Left forelimb (tissue), 1 donor: ENCODE measurements at places on chromosomes 4 and X.

DNA sequence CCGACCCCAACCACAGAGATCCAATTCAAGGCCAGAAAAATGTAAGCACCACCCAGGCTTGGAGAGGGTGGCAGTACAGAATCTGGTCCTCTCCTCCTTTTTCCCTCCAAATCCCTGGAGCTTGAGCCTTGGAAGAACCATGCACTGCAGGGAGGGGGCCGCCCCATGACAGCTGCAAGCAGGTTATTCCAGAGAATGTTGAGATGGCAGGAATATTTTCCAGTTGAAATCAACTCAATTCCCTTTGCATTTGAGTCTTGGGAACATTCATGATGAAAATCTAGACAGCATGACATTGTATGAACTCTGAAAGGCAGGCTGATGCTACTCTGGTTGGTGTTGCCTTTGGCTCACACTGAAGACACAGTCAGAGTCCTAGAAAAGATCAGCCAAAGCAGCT is 386.6 kb upstream of the FGF16 start:
- no peak for DNase-seq

DNA sequence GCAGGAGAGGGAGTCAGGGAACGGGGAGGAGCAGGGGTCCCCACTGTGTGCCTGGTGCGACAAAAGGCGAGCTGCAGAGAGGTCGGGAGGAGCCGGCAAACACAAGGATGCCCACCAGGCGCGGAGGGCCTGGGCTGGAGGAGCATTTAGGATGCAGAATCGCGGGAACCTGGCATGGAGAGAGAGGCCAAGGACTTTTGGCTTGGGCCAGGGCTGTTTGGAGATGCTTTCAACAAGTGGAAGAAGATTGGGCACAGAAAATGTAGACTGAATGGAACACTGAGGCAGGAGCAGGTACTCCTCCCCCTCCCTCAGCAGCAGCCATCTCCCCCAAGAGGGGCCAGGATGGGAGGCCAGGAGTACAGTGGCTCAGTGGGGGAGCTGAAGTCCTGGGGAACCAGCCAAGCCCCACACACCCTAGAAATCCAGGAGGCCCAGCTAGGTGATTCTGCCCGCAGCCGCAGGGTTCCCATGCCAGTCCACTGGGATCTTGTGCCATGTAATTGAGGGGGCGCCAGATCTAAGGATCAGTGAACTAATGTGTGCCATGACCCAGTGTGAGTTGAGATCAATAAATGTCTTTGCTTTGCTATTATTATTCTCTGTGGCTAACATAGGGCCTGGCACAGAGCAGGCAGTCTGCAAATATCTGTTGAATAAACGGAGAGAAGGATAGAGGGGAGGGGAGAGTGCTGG is 1.1 kb upstream of the ABLIM2 start:
- no peak for DNase-seq

GRCh38 chrX:99901091-99901490 is 509.0 kb downstream of the PCDH19 start:
- DNase-seq, result no peak

GRCh38 chrX:43375136-43375535 is 281.0 kb upstream of the MAOA start:
- no peak for DNase-seq

GRCh38 chr4:136927172-136927571 is 605.1 kb downstream of the PCDH18 start:
- no peak for DNase-seq

DNA sequence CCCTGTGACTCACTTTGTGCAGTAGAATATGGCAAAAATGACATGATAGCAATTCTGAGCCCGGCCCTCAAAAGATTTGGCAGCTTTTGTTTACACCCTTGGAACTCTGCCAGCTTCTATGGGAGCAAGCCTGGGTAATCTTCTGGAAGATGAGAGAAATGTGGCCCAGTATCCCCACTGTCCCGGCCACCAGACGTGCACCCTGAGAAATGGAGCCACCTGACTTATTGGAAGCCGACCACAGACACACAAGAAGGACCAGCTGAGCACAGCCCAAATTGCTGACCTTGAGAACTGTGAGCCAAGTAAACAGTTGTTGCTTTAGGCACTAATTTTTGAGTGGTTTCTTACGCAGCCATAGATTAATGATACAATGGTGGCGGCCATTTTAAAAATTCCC is 197.0 kb downstream of the STIM2 start:
- no peak for DNase-seq

DNA sequence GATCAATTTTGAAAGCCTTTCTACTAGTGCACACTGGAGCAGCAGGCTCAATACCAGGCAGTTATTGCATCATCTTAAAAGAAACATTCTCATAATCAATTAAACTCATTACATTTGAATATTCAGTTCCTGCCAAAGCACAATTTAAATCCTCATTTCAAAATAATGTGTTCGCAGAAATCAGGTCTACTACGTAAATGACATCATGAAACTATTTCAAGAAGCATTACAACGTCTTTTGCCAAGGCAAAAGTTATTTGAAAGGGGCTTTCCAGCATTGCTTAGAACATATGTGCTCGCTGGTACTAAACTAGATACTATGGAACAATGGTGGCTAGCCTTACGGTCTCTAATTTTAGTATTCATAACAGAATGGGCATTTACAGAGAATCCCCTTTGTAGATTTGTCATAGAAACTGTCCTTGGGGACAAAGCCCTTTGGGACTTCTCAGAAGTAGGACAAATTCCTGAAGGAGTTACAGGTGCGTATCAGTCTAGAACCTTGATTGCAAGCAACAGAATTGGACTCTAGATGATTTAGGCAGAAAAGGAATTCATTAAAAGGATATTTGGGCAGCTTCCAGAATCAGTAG is 27.6 kb upstream of the HUWE1 start:
- DNase-seq, result no peak

- no peak for DNase-seq
These were observed 116.4 kb downstream of the LARP7 start for GRCh38 chr4:112753333-112753732.

DNA sequence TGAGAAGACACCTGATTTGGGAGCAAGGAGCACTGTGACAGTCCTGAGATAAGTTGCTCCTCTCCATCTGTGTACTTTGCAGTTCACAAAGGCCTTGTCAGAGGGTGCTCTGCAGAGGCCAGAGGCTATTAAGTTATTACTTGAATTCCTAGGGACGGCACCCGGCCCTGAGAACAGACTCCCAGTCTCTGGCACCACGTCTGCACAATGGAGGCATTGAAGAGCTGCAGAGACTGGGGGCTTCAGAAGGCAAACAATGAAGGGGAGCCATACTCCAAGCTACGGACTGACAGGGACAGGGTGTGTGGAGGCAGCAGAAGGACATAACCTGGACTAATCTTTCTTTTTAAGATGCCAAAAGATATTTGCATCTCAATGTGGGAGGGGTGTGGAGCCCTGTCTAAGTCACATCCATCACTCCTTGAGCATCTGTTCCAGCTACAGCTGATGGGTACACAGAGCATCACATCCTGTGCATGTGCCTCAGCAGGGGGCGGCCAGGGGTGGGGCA is 11.5 kb downstream of the RASGEF1B start:
- no peak for DNase-seq

GRCh38 chrX:19347916-19348315 is 4.2 kb downstream of the PDHA1 start:
- DNase-seq, result no peak

- no peak for DNase-seq
These were observed 447.1 kb upstream of the AMOT start for GRCh38 chrX:113287761-113288160.

DNA sequence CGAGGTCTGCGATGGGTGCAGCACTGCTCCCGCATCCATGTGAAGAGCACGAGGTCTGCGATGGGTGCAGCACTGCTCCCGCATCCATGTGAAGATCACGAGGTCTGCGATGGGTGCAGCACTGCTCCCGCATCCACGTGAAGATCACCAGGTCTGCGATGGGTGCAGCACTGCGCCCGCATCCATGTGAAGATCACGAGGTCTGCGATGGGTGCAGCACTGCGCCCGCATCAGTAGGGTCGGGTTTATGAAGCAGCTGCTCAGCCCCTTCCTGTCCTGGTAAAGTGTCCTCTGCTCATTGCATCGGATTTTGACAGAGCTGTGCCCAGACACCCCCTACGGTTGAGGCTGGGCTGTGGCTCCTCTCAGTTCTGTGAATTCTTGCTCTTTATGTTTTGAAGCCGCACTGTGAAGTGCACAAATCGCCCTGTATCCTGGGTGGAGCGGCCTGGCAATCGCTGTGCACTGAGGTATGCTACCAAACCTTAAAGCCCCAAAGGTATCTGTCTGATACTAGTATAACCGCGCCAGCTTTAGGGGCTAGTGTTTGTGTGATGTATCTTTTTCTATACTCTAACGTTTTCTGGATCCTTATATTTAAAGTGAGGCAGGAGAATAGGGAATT is 98.7 kb downstream of the CPZ start:
- peak; percentile 38 for DNase-seq

GRCh38 chrX:46737462-46737861 is 21.5 kb downstream of the SLC9A7 start:
- DNase-seq, result no peak

GRCh38 chr4:20085156-20085555 is 166.5 kb upstream of the SLIT2 start:
- no peak for DNase-seq

DNA sequence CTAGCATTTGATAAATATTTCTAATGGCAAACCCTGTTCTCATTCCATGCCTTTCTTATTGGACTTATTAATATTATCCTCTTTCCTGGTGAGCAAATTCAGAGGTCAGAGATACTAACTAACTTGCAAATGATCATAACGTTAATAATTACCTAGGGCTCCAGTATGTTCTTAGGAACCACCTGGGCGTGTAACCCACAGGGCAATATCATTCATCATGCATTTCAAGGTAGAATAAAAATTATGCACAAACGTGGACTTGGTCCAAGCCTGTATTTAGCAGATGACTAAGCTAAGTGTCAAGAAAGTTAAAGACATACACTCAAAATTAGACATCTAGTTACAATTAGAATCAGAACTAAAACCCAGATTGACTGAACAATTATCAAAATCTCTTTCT is 850.1 kb downstream of the TRIML1 start:
- no peak for DNase-seq

GRCh38 chr4:139416073-139416673 is 37.7 kb upstream of the RAB33B start:
- no peak for DNase-seq

DNA sequence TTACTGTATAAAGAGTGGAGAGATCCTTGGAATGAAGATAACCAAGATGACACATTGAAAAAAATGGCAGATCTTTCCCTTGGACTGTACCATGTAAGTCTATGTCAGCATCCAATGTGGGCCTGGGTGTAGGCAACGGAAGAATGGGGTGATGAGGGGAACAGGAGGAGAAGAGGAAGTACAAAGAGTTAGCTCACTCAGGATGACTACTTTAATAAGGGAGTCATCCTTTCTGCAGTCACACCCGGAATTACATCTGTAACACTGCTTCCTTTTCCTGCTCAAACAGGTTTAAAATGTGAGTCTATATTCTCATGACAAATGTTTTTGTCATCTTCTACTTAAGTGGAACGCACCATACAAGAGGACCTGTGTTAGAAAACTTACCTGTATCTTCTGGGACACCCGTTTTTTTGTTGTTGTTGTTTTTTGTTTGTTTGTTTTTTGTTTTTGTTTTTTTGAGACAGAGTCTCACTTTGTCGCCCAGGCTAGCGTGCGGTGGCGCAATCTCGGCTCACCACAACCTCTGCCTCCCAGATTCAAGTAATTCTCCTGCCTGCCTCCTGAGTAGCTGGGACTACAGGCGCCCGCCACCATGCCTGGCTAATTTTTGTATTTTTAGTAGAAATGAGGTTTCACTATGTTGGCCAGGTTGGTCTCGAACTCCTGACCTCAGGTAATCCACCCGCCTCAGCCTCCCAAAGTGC is 18.0 kb downstream of the HPSE start:
- DNase-seq, result no peak

DNA sequence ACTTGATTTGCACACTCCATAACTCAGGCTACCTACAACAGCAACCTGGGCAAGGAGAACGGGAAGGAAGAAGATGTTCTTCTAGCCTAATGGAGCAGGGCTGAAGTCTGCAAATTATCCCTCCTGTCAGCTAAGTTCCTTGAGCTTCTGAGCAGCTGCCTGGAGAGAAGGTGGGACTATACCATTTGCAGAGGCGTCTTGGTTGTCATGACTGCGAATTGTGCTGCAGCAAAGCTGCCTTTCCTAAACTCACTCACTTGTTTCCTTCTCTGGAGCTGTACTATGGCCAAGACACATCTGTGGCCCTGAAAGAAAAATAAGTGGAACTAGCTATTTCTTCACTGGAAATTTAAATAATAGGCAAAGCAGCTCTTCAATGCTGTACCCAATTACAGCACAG is 682.4 kb upstream of the GRIA3 start:
- DNase-seq, result no peak

GRCh38 chrX:10892621-10893225 is 218.4 kb upstream of the HCCS start:
- DNase-seq, result no peak

DNA sequence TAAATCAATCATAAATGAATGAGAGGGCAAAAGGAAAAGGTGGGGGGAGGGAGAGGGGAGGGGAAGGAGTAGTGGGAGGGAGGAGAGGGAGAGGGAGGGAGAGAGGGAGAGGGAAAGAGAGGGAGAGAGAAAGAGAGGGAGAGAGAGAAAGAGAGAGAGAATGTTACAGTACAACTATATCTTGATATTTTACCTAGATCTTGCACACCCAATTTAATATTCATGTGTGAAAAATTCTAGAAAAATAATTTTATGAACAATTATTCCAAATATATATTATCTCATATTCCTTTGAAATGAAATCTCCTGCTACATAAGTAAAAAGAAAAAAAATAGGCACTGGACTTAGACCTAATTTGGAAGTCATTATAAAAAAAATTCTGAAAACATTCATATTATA is 120.0 kb downstream of the SCLT1 start:
- DNase-seq, result no peak

DNA sequence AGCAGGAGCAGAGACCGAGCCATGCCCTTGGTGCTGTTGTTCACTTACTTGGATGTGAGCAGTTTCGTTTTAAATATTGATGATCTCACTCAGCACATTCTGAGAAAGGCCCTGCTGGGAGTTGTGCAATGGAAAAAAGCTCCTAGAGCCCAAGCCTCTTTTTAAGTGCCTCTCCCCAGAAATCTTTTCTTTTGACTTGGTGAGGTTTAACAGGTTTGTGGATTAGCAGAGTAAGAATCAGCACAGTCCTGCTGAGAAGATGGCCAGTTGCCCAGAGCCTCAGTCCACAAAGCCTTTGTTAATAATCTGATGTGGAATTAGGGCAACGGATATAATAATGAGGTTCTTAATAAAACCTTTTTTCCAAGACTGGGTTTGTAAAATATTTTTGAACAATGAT is 157.5 kb upstream of the ATP6AP2 start:
- no peak for DNase-seq

GRCh38 chr4:94574616-94575015 is 122.9 kb downstream of the PDLIM5 start:
- no peak for DNase-seq

DNA sequence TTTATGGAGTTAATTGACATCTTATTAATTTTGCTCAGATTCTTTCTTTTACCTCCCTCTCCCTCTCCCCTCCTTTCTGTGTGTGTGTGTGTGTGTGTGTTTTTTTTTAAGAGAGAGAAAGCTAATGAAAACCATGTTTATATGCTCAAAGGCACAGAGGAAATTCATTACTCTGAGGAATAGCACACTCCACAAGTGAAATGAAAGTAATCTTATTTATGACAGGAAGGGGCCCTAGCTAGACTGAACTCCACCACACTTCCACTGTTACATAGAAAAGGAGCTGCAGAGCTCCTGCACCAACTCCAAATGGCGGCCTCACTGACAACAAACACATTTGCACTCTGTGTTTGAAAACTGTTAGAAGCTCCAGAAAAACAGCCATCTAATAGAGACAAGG is 150.6 kb downstream of the RASL11B start:
- no peak for DNase-seq

GRCh38 chr4:53583513-53583912 is 7.8 kb downstream of the LNX1 start:
- DNase-seq, result no peak

- DNase-seq, result no peak
These were observed 32.3 kb downstream of the SH3RF1 start for GRCh38 chr4:169238445-169238844.
